ENCODE measurements at places on chromosomes 12 and 14.

DNA sequence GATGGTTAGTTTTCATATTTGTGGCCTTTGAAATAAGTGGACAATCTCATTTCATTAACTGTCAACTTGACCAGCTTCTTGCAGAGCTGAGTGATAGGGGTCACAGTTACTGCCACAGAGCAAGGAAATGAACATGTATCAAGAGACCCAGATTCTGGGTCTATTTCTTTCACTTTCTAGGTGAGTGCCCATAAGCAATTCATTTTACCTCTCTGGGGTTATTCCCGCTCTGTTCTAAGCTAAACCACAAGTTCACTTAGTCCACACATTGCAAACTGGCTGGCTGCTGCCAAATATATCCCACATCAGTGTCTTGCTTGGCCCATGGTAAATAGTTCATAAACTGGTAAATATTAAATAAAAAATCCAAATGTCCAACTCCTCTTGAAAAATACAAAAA is 29.9 kb downstream of the GPHB5 start:
- no peak for DNase-seq

DNA sequence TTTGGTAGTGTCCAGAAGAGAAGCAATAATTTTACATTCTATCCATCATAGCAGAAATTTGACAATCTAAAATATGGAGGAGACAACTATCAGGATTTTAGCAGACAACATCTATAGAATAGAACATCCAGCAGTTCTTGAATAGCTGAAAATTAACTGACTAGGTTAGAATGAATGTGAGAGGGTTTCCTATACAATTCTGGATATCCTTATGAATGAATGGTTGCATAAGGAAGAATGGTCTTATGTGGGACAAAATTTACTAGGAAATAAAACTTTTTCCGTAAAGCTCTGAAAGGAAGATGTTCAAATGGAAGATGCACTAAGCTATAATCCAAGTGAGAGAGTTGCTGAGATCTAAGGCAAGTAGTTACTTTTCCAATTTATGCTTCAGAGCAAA is at the start of gene OR6C3:
Gene OR6C3, plus strand, starts transcription at position 301 of the 400 bp plus-strand sequence. CDS start 955 bp downstream, outside the sequence.
- DNase-seq: no peak

DNA sequence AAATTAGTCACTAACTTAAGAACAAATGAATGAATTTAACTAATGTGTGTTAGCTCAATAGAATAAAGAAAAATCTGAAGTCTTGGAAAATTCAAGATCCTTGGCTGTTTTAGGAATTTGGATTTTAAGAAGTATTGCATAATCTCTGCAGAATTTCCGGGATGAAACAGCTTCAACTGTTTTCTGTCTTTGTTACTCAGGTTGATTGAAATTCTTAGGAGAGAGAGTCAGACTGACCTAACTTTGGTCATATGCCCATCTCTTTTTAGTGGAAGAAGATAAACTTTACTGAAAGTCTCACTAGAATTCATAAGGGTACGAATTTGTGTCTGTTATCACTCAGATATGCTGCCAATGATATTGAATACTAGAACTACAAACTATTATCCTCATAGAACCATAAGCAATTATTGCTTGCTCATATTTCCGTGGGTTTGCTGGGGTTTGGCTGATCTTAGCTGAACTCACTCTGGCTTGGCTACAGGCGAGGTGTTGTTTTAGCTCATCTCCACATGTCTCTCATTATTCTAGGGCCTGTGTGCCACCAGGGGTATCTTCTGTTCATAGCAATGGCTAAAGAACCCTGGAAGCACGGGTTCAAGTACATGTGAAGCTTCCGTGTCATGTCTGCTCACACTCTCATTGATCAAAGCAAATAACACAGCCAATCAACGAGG is 257.4 kb upstream of the NOVA1 start:
- DNase-seq: no peak

DNA sequence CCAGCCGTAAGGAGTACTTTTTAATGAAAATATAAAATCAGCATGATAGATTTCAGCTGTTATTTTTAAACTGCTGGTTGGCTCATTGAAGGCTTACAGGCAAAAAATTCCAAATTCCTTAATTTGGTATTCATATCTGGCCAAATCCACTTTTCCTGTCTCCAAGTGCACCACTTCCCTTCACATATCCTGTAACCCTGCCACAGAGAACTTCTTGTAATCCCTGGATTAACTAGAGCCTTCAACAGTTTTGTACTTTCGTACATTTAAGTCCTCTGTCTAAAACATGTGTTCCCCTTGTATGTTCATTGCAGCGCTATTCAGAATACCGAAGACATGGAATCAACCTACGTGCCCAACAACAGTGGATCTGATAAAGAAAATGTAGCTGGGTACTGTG is 9.6 kb downstream of the PUS7L start:
- DNase-seq: no peak

GRCh38 chr14:101176535-101177205 is 273.1 kb upstream of the RTL1 start:
- DNase-seq: no peak

- DNase-seq: no peak
Observed at GRCh38 chr14:99812096-99812750, 19.0 kb downstream of the EML1 start.

DNA sequence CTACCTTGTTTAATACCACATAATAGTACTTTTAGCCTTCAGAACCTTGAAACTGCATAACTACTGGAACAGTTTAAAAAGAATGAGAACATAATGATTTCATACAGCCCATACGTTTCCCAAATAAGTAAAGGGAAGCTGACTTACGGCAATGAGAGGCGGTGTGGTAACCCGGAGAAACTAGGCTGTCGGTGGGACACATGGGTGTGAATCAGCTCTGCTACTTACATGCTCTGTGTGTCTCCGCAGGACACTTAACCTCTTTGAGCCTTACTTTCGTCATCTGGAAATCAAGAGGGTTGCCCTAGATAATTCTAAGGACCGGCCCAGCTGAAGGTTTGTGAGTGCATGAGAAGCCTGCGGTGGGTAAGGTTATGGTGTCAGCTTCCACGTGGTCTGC is 49.3 kb upstream of the PLEKHG3 start:
- no peak for DNase-seq
